Skeletal muscle cell (primary cell): ENCODE measurements at places on chromosomes 4 and X.
A peak's percentile ranks its signal among the peaks of the same experiment; 100 is the strongest.

DNA sequence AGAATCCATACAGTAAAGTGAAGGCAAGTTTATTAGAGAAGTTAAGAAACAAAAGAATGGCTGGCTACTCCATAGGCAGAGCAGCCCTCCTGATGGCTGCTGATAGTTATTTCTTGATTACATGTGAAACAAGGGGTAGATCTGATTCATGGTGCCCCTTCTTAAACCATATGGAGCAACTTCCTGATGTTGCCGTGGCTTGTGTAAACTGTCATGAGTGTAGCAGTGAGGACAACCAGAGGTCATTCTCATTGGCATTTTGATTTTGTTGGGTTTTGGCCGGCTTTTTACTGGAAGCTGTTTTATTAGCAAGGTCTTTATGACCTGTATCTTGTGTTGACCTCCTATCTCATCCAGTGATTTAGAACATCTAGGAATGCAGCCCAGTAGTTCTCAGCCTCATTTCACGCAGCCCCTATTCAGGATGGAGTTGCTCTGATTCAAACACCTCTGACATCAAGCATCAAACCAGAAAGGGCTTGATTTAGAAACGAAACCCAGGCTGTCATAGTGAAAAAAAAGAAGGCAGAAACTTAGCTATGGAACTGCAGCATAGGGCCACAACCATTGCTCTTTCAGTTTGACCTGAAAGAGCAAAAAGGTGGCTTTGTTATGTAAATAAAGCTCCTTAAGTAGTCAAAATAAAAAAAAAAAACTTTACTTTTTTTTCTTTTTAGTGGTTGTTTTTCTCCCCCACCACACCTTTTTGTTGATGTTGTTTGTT, 37.8 kb downstream of the SPCS3 start:
- peak; percentile 37 for DNase-seq

DNA sequence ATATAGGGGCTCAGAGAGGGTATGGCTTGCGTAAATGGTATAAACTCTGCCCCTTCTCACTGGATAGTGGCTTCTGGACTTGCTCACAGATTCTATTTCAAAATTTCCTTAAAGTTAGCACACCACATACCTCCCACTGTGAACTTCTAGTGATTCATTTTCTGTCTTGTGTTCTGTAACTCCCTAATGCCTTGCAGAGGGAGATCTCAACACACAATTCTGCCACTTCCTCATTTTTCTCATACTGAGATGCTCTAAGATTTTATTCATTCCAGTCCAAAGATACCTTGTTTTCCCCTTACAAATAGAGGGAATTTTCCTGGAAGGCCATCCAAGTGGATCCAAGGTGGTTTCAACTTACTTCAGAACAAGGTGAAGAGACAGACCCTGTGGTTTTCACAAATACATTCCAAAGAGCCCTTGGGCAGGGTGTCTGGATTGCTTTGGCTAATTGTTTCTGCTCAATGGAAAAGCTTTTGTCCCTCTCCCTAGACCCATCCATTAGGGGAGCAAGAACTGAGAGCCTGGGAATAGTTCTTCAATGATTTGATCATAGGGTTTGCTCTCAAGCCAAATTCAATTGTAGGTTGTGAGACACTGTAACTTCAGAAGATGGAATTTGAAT, 52.1 kb upstream of the CAPN6 start:
- no peak for DNase-seq

DNA sequence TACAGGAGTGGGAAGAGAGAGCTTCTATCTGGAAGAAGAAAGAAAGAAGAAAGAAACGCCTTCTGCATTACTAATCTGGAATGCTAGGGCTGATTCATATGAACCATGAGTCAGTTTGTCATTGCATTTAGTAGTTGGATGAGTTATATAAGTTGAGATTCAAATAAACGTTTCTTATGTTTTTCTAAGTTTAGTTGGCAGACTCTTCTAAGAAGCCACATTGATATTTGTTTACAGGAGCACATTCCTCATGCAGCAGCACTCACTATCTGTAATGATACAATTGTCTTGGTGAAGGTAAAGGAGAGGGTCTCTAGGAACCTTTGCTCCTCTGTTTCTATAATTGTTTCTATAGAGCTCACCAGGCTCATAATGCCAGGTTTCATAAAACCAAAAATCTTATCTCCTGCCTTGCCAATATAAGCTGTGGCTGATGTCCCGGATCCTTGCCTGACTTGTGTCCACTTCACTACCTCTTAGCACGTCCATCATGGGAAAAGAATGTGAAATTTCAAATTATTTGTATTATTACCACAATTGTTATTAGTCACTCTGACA, 39.5 kb downstream of the HOPX start:
- DNase-seq, result peak; percentile 84

DNA sequence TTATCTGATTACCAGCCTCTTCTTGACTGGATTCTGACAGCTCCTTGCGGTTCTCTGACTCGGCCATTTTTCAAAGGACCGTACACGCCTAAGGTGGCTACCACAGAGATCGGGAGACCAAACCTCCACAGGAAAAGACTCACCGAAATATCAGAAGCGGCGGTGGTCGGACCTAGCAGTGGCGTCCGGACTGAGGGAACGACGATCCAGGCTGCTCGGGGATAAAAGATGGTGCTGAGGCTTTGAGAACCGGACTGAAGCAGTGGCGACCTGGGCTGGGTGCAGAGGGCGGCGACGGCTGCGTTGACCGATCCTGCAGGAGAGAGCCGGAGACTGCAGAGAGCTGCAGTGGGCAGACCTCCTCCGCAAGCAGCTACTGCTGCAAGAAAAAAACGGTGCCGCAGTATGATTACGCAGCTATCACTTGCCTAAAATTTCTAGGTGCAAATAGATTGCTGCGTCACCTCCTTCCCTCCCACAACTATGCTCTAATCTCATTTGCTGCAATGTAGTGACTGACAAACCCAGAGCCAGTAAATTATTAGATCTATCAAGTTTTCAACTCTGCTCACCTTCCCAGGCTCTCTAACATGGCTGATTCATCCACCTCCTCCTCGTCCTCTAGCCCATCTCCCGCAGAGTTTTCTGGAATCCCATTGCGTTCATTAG, at the start of gene NAP1L2:
TSS of gene NAP1L2 (minus strand) at position 426 of the 669 bp plus-strand sequence. CDS start at position 67, 359 bp downstream.
- peak; percentile 6 for DNase-seq

- no peak for DNase-seq
Measured at GRCh38 chrX:124910611-124911010, 409.1 kb upstream of the TEX13C start.

- DNase-seq, result no peak
Measured at GRCh38 chr4:185598846-185599552, 63.7 kb upstream of the PDLIM3 start.

- no peak for DNase-seq
Measured at GRCh38 chr4:109499513-109499912, 60.5 kb upstream of the MCUB start.

DNA sequence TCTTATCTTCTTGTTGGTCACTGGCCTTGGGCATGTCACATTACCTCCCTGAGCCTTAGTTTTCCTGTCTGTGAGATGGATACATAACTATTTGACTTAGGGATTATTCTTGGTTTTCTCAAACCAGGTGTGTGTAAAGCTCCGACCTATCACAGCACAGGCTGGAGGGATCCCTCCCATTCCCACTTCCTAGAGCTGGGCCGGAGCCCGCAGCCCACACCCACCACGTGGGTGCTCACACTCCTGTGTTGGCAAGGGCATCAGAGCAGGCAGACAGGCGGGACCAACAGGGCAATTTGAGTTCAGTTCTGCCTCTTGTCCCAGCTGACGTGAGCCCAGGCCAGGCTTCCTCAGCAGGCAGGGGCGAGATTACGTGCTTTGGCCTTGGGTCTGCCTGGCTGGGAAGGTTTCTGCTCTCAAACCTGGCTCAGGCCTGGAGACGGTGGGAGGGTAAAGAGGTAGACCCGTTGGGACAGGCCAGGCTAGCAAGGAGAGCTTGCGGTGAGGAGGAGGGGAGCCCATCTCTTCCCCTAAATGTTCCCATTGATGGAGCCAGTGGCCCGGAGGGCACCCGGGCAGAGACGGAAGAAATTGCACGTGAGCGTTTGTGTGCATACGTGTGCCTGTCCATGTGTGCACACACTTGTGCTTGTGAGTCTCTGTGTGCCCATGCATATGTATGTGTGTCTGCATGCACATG, 734 bp upstream of the SH3TC1 start:
- DNase-seq, result no peak

DNA sequence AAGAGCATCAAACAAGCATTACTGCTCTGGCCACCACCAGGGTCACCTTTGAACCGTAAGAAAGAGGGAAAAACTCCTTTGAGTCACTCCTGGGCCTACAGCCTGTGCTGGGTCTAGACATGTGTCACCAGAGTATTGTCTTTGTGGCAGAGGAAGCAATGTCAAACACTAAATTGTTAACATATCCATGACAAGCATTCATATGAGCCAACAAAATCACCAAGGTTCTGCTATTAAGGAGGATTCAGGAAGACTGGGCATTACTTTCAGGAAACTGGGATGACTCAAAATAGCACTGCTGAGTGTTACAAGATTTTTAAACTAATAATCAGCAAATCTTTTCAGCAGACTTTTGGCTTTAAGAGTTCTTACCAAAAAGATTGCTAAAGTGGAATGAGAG, 28.1 kb downstream of the LGI2 start:
- DNase-seq, result no peak
